Type B pancreatic cell (in vitro differentiated cells): ENCODE measurements at places on chromosomes 13 and 19. TPM values are rescaled to one million over a fixed set of nuclear protein-coding genes. Genes with fewer than 3 reads are reported as not detected.

Gene UCHL3
- 31.1 and 38.8 TPM in 2 replicates for total RNA-seq

DNA sequence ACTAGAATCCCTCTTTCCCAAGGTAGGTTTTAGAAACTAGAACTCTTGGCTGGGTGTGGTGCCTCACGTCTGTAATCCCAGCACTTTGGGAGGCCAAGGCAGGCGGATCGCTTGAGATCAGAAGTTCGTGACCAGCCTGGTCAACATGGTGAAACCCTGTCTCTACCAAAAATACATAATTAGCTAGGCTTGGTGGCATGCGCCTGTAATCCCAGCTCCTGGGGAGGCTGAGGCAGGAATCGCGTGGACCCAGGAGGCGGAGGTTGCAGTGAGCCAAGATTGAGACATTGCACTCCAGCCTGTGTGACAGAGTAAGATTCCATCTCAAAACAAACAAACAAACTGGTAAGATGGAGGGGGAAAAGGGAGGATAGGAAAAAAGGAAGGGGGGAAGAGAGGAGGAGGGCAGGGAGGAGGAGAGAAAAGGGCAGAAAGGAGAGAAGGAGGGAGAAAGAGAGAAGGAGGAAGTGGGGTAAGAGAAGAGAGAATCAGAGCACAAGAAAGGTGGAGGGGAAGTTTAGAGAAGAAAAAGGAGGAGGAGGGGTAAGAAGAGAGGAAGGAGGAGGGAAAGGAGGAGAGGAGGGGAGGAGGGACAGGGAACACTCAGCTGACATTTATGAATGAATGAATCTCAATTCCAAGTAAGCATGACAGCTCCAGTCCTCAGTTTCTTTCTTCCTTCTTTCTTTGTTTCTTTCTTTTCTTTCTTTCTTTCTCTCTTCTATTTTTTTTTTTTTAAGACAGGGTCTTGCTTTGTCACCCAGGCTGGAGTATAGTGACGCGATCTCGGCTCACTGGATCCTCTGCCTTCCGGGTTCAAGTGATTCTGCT lies 2.6 kb upstream of the SLC27A1 start:
- DNase-seq, result no peak

DNA sequence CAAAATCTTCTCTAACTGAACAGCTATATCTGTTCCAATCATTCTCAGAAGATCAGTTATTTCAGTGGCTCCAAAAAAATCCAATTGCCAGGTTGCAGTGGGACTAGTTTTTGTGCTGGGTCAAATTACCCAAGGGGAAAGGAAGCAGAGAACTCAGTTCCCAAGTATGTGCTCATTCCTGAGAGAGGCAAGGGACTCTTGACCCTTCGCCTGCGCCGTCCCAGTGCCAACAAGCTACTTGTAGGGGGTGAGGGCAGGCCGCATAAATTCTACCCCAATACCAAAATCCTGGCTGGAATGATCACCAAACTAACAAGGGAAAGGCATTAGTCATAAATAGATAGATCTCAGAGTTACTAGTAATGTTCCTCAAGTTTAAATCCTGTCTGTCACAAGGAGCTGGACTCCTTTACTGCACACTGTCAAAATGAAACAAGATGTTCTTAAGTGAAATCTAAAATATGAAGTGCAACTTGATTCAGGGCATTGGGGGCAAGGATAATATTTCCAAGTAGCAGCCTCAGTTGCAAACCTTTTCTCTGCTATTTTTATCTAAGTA lies 50.6 kb downstream of the XPO4 start:
- no peak for DNase-seq

DNA sequence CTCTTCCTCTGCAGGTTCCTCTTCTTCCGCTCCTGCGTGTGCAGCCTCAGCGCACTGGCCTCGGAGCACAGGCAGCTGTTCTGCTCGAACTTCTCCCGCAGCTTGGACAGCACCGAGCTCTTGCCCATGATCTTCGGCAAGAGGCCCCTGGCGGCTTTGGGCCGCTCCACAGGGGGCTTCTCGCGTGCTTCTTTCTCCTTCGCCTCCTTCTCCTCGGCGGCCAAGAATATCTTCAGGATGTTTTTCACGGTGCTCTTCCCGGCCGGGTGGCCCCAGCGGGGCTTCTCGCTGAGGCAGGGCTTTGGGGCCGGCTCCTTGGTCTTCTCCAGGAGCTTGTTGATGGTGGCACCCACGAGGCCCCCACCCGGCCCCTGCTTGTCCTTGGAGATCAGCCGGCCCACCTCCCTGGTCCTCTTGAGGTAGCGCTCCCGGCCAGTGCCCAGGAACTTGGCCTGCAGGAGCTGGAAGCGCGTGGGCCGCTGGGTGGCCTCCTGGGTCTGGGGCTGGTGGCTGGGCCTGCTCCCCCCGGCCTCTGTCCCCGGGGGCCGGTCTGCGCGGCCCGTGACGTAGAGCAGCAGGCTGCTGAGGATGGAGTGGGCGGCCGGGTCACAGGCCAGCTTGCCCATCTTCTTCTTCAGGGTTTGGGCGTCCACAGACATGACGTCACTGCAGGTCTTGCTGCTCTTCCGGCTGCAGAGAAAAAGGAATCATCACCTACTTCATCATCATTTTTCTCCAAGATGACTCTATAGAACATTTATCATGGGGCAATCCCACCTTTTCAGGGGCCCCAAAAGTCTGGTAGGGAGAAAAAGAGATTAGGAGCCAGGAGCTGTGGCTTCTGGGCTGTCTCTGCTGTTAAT lies 43.8 kb upstream of the GRTP1 start:
- peak; percentile 67 for DNase-seq

- DNase-seq, result no peak
These were observed 182.2 kb downstream of the LACC1 start for GRCh38 chr13:44061876-44062275.
